ENCODE measurements at places on chromosomes 16 and 17.

DNA sequence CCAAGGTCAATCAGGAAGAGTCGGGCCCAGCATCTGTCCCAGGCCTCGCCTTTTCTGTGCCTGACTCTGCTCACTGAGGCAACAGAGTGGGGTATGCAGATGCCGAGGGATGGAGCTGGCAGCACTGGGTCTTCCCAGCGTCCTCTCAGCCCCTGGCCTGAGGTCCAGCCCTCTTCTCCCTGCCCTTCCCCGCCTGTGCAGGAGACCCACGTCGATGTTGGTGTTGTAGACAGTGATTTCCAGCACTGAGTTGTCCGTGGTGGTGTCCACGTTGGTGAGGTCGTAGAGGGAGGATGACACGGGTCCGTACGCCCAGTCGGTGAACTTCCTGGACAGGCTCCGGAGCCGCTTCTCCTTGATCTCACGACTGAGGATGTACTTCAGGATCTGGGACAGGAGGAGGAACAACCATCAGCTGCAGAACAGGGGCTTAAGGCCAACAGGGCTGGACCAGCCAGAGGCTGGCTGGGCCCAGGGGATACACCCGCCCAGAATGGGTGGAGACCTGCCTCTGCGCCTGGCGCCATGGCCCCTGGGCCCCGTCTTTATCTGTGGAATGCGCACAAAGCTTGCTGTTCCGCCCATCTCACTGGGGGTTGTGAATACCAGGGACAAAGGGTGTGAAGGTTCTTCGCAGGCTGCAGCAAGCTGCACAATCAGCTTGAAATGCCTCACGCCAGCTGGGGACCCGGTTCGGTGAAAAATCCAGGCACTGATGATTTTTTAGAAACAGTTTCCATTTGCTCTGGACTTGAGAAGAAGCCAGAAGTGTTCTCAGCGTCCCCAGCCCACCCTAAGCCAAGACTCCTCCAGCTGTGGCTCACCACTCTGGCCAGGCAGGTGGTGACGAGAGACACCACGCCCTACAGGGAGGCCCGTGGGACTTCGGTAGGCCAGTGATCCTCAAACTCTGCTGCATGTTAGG is 27.5 kb downstream of the TRPV3 start:
- no peak for DNase-seq

DNA sequence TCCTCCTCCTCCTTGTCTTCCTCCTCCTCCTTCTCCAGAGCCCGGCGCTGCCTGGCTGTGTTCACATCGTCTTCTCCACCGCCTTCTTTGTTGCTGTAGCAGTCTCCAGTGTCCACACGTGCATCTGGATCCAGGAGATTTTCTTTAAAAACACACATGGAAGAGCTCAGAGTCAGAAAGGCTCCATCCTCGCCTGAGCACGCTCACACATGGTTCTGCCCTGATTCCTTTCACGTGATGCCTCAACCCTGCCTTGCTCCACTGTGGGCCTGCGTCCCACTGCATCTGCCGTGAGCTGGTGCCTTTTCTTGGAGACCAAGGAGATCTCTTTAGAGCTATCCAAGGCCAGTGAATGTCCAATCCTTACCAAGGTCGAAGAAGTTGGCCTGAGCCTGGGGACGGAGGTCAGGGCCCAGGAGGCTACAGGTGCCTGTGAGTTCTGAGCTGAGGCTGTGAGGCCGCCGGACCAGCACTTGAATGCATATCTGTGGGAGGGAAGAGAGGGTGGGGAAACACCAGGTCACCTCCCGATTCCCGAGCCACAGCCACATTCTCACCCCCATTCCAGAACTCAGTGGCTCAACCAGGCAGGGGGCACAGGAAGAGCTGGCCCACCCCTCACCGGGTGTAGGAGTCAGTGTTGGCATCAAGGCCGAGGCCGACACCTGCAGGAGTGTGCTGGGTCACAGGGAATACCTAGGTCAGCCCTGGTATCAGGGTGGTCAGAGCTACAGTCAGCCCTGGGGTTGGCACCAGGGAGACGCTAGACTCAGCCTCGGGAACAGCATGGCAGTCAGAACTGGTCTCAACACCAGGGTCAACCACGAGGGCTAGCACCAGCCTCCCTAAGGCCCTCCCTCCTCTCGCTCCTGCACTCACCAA is 37.6 kb downstream of the HASPIN start:
- DNase-seq: no peak

GRCh38 chr17:17737961-17738894 is 57.0 kb downstream of the RAI1 start:
- no peak for DNase-seq

GRCh38 chr17:83125515-83126274 is 46.3 kb downstream of the METRNL start:
- DNase-seq: no peak

DNA sequence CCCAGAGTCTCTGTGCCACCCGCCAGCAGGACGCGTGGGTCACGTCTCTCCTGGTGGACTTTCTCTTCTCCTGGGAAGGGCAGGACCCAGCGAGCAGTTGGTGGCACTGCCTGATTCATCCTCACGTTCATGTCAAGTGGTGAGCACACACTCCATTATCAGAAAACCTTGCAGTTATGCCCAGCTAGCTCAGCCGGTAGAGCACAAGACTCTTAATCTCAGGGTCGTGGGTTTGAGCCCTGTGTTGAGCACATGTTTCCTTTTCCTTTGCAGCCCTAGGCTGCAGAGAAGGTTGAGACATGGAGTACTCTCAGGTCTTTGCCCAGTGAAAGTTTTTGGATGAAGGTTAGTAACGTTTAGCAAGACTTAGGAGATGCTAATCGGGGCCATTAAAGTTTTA is 8.0 kb downstream of the OR1F1 start:
- DNase-seq: no peak

- no peak for DNase-seq
These were observed 108.5 kb upstream of the CCL2 start for GRCh38 chr17:34146440-34147043.

- no peak for DNase-seq
These were observed 26.1 kb downstream of the GAS7 start for GRCh38 chr17:10172241-10172741.

GRCh38 chr17:81278831-81279230 is 16.3 kb downstream of the SLC38A10 start:
- DNase-seq: no peak

DNA sequence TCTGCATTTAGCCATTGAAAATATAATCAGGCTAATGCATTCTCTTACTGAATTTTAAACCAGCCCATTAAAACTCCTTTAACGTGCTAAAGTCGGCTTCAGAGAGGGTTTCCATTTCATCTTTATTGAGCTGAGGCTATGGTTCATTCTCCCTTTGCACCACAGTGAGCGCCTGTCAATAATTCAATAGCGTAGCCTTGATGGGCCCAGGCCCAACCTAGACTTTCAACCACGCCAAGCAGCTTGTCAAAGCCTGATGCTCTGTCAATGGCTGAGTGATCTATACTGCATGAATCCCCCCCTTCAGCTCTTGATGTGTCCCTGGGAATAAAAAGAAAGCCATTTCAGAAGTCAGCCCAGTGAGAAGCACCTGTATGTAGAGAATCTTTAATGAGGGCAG is 106.0 kb downstream of the RBFOX1 start:
- DNase-seq: no peak

DNA sequence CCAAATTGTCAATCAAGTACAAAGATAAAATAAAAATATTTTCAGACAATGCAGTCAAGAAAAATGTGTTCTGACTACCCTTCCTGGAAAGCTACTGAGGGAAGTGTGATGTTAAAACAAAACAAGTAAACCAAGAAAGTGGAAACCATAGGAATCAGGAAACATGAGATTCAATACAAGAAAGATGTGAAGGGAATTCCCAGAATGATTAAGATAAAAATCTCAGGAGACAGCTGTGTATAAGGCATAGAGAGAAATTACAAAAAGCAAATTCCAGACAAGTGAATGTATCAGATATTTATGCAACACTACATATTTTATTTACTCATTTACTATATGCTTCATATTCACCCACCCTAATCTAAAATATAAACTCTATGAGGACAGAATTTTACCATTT is 32.2 kb downstream of the TRIM37 start:
- DNase-seq: no peak

DNA sequence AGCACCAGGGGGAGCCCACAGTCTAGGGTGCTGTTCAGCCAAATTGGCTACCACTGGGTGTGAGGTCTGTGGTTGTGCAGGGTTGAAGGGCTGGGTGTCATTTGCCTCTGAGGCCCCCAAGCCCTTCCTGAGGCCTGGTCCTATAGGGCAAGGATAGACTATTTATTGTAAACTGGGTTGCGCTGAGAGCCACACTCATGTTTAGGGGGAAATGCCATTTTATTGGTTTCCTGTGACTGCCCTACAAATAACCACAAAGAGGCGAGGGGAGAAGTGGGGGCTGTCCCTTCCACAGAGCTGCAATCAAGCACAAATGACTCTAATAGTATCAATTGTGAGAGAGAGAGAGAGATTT is 3.6 kb upstream of the ZCCHC14 start:
- no peak for DNase-seq

- DNase-seq: no peak
These were observed 10.0 kb upstream of the MPRIP start for GRCh38 chr17:17032131-17032692.

GRCh38 chr16:86964796-86965241 is 352.4 kb downstream of the C16orf95 start:
- no peak for DNase-seq

DNA sequence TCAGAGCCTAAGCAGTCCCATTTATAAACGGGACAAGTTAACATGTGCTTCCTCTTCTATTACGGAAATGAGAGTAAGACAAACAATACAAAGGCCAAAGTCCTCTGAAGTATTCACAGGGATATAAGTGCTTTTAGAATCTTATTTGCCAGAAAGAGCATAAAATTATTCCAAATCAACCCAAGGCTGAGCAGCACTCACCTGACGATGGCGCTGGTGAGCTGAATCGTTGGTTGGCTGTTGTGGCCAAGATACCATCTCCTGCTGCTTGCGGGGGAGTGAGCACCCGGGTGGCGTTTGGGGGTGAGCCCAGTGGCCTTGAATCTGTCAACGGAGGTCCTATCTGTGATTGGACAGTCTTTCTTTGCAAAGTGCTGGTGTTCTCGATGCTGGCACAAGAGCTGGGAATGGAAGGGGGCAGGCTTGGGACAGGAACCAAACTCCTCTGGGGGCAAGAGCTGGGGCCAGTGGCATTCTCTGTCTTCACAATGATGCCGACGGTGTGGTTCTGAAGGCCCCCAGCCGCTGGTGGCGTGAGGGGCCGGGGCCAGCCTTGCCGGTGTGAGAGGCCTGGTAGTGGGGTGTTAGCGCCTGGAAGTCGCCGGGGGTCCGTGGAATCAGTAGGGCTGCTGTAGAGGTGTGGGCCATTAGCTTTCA is 9.5 kb upstream of the DHRS13 start:
- no peak for DNase-seq

GRCh38 chr17:58993311-58993710 is 113.4 kb downstream of the TRIM37 start:
- DNase-seq: no peak

DNA sequence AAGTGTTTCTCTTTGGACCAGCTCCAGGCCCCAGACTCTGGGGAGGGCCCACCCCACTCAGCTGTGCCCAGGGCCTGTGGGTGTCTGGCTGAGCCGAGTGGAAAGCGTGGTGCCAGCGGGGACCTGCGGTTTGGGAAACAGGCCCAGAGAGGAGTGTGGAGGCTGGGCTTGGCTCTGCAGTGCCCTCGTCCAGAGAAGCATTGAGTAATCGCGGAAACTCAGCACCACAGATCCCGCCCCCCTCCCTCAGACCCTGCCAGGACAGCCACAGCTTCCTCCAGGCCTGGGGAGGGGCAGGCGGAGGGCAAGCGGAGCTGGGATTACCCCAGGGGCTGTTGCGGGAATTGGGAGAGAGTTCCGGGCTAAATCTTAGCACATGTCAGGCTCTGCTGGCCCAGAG is 14.6 kb upstream of the PITPNA start:
- no peak for DNase-seq

DNA sequence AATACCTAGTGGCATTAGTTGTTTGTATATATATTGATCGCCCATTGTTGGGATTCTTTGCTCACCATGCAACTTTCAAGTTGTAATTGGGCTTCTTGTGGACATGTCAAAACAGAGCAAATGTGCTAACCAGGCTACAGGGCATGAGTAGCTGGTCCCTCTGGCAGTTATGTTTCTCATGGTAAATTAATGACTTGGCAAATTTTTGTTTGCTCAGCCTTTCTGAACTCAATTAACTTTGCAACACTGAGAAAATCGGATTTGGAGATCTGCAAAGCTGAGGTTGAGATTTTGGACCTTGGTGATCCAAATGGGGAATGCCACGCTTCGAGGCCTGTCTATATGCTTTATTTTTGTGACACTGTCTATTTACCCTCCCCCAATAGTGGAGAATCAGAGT is 138.5 kb upstream of the PIRT start:
- DNase-seq: no peak

DNA sequence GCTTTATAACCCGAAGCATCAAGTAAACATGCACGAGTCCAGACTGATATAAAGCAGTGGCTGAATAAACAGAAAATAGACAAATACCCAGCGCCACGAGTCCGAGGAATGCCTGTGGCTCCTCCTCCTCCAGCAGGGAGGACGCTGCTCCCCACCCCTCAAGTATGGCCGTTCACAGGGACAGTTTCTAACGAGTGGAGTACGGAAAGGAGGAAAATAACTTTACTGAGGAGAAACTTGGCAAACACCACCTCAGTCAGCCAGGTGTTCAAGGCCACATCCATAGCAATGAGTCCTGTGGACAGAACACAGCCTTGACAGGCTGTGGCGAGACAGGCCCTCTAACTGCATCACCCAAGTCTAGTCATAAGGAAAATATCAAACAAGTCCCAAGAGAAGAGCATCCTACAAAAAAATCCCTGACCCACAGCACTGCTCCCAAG is 9.2 kb downstream of the ZDHHC7 start:
- no peak for DNase-seq

- no peak for DNase-seq
These were observed 210.4 kb upstream of the ELAC2 start for GRCh38 chr17:13228225-13228624.

DNA sequence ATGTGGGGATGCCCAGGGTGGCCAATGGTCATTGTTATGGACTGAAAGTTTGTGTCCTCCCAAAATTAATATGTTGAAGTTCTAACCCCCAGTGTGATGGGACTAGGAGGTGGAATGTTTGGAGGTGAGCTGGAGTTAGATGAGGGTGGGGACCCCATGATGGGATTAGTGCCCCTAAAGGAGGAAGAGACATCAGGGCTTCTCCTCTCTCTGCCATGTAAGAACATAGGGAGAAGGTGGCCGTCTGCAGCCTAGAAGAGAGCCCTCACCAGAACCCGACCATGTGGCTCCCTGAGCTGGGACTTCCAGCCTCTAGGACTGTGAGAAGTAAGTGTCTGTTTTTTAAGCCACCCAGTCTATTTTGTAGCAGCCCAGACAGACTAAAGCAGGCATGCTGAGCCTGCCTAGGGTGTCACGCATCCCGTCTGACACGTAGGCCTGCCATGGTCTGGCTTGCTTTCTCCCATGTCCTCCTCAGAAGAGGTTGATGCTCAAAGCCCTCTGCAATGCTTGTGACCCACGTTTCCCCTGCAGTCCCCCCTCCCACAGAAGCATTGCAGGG is 4.0 kb upstream of the PRPSAP1 start:
- no peak for DNase-seq

- DNase-seq: peak; percentile 33
These were observed 16.3 kb upstream of the MYO15B start for GRCh38 chr17:75571197-75571884.
